ENCODE measurements at places on chromosomes 12 and 14. TPM values are rescaled to one million over a fixed set of nuclear protein-coding genes. Genes with fewer than 3 reads are reported as not detected.

The PTPN6 gene
- 11.4 TPM for total RNA-seq

The SIX4 gene
- total RNA-seq = 30.6 TPM

The OR6C2 gene
- not detected for total RNA-seq

The KIF21A gene
- total RNA-seq = 34.9 TPM

The RD3L gene
- total RNA-seq = not detected

The POTEG gene
- not detected for total RNA-seq

The SERPINA1 gene
- 2.5 TPM for total RNA-seq

The GAPDH gene
- total RNA-seq = 6,380 TPM

The RPS6KA5 gene
- total RNA-seq = 33.1 TPM

The PCK2 gene
- 2.9 TPM for total RNA-seq

- DNase-seq = peak; percentile 2
Observed at GRCh38 chr12:10941916-10942607, 3.0 kb upstream of the TAS2R14 start.

GRCh38 chr14:59254146-59254910, 65.9 kb downstream of the DAAM1 start:
- DNase-seq = peak; percentile 89

- DNase-seq = no peak
Observed at GRCh38 chr12:108598553-108599250, 818 bp upstream of the TMEM119 start.

DNA sequence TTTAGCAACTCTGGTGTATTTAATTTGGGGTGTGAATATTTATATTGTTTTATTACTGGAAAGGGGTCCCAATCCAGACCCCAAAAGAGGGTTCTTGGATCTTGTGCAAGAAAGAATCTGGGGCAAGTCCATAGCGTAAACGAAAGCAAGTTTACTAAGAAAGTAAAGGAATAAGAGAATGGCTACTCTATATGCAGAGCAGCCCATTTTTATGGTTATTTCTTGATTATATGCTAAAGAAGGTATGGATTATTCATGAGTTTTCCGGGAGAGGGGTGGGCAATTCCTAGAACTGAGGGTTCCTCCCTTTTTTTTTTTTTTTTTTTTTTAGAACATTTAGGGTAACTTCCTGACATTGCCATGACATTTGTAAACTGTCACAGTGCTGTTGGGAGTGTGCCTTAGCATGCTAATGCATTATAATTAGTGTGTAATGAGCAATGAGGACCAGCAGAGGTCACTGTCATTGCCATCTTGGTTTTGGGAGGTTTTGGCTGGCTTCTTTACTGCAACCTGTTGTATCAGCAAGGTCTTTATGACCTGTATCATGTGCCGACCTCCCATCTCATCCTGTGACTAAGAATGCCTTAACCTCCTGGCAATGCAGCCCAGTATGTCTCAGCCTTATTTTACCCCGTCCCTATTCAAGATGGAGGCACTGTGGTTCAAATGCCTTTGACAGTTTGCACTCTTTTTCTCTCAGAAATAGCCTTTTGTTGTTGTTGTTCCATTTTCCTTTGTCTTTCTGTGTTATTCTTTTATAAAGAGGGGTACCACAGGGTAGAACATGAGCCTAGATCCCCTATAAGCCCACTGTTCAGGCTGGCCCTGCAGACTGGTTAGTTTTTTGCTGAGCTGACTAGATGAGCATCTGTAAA, 75.5 kb upstream of the DCD start:
- no peak for DNase-seq

GRCh38 chr12:121637231-121637914, 11.0 kb downstream of the ORAI1 start:
- DNase-seq = no peak

DNA sequence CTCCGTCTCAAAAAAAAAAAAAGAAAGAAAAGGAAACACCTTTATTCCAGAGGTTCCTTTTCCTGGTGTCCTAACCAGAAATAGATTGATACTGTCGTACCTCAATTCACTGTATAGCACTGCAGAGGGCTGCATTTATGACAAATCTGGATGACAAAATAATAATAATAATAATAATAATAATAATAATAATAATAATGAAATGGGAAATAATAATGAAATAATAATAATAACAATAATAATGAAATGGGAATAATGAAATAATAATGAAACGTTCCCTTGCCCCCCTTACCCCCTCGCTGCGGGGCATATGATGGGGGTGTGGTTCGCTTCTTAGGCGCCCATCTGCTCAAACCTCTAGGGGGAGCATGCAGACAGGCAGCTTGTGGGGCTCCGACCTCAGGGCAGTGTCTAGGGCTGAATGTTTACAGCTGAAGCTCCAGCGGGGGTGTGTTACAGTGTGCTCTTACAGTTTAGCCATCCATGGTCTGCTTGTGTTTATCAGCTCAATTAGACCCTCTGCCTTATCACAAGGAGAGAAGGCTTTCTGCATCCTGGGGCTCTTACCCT, 1088.3 kb upstream of the SEL1L start:
- no peak for DNase-seq

DNA sequence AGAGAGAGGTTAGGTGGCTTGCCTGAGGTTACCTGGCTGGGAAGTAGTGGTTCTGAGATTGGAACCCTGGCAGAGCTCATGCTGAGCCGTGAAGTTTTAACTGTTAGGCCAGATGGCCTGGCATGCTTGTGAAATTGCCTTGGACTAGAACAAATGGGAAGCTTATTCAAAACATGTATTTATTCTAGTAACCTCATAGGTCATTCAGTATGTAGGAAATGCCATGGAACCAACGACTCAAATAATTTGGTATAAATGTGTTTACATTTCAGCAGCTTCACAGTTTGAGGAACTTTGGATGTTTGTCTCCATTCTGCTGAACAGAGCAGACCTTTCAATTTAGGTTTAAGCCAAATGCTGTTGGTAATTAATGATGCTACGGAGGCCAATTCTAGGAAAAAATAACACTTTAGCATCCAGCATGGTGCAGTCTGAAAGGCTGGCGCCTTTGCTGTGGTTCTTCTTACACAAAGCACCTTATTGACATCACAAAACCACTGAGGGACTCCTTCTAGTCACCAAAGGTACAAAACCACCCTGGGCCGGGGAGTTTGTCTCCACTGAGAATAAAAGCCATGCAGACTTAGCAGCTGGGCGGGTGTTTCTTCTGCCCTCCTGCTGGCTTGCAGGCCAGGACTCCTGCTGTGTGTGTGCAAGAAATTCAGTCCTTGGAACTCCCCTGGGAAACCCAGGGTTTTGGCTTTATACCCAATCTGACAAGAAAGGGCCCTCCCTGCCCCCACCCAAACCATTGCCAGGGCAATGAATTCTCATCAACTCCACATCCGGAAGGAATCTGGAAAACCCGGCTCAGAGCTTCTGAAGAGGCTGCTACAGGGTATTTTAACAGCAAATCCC, 64.2 kb downstream of the ELK3 start:
- DNase-seq = peak; percentile 71

DNA sequence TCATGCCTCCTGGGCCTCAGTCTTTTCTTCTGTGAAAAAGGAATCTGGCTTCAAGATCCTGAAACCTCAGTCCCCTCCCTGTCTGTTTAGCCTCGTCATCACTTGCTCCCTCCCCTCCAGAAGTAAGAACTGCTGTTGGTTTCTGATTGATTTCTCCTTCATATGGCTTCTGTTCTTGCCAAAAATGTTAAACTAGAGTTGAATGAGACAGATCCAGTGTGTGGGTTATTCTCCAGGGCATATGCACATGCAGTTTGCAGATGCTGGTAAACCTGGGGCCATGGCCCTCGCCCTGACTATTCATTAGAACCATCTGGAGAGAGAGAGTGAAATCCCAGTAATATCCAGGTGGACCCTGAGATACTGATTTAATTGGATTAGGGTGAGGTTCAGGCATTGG, 175.1 kb downstream of the TMEM132C start:
- DNase-seq = peak; percentile 34

DNA sequence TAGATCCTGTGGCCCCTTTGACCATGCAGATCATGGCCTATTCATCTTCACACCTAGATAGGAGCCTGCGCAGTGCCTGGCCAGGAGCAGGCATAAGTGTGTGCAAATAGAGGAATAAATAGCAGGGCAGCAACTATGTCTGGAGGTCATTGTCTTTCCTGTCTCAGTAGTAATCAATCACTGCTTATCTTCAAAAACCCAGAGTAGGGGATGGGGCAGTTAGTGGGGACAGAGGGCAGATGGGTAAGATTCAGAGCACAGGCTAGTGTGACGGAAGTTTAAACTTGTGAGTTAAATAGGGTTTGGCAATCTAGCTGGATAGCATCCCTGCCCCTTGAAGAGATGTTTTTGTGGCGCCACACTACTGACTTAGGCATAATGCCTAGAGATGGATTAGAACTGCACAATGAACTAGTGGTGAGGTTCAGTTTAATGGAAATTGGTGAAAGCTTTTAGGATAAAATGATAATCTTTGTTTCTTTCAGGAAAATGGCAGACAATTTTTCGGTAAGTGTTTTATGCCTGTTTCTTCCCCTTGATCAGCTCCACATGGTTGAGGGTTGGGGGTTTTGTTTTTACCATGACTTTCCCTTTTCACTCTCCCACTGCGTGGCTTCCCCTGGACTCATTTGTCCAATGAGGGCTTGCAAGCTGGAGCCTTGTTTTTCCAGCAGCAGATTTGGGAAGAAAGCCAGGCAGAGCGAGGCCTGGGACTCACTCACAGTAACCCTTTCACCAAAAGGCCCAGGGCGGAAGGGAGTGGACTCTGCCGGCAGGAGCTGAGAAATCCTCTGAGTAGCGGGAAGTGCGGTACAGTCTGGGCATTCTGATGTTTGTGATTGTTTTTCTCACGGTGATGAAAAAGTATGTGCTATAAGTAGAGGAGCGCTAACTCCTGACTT, 8.1 kb downstream of the LGALS3 start:
- DNase-seq = peak; percentile 86

DNA sequence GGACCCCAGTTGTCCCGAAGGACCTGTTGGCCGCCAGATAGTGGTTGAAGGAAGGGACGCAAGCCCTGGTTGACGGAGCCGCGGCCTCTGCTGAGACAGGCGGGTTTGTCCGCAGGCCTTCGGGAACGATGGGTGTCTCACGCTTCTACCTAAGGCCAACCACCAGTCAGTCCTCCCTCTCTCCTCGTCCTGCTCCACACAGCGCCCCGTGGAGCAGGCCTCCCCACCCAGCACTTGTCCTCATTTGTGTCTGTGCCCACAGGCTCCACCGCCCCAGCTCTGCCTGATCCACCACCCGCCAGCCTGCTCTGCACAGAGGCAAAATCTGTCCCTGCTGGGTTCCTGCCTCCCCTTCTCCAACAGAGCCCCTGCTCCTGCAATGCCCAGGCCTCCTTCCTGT, 41.0 kb downstream of the RIMBP2 start:
- no peak for DNase-seq

DNA sequence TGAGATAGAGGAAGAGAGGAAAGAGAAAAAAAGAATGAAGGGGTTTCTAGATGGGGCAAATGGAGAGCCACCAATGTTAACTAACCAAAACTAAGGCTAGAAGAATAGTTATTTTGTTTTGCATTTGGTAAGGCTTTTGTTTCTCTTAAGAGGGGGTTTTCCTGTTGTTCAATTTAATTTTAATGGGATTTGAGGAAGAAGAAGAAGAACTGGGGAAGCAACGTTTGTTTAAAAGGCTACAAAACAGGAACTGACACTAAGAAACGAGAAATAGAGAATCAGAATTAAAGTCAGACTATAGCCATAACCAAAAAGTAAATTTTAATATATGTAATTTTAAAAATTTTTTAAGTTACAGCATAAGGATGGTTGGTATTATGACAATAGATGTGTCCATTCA, 13.7 kb downstream of the TXNDC16 start:
- no peak for DNase-seq

DNA sequence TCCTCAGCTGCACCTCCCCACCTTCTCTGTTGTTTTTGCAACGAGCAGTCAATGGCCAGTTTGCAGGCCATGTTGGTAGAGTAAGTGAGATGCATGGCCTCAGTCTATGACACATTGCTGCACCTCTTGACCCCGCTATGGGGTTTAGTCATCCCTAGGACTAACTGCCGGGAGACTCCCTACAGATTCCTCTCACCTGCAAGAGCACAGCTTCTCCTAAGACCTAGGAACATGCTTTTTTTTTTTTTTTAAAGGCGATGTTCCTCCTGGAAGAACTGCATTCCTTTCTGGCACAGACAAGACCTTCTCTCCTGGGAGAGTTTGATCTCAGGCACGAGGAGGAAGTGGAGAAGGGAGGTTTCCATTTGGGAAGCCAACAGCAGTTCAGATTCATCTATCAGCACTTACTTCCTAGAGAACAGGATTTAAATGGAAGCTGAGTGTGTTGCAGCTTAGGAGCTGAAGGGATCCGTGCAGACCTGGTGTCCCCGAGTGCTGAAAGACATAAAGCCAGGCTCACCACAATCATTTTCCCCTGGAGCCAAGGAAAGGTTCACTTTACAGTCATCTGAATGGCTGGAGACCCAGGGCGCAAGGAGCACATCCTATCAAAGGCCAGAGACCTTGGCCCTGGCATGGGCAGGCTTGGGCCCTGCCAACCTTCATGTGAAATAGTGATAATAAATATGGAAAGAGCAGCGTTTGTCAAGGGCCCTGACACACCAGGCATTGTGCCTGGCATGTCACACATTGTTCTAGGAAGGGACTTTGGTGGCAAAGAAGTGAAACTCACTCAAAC, 104.1 kb downstream of the LGMN start:
- peak; percentile 74 for DNase-seq

DNA sequence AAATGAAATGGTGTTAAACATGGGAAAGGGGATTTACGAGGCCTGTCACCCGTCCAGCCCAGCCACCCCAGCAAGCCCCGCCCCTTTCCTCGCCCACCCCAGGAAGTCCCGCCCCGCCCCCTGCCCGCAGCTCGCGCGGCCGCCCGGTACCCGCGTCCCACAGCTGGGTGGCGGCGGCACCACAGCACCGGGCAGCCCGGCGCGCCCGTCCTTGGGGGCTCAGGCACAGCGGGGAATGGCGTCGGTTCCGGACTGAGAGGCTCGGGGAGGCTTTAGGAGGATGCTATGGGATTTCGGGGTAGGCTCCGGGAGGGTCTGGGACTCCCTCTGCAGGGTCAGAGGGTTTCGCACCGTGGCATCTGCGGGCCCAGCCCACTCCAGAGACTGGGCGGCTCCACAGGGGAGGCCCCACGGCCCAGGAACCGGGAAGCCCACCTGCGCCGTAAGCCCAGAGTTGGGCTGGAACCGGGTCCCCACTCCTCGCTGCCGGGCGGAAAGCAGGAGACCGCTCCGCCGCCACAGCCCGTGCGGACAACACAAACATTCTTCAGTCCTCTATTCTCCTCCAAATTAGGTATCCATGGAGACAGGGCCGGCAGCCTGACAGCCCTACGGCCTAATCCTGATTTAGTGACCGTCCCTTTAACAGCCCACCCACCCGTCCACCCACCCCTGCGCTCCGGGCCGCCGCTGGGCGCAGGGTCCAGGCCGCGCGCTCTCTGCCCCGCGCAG, 1.4 kb downstream of the FIGNL2 start:
- DNase-seq = peak; percentile 58

- peak; percentile 39 for DNase-seq
Observed at GRCh38 chr12:23760495-23760894, 189.0 kb downstream of the SOX5 start.
